GM06990 (cell line): ENCODE measurements at places on chromosomes 13 and 19.

DNA sequence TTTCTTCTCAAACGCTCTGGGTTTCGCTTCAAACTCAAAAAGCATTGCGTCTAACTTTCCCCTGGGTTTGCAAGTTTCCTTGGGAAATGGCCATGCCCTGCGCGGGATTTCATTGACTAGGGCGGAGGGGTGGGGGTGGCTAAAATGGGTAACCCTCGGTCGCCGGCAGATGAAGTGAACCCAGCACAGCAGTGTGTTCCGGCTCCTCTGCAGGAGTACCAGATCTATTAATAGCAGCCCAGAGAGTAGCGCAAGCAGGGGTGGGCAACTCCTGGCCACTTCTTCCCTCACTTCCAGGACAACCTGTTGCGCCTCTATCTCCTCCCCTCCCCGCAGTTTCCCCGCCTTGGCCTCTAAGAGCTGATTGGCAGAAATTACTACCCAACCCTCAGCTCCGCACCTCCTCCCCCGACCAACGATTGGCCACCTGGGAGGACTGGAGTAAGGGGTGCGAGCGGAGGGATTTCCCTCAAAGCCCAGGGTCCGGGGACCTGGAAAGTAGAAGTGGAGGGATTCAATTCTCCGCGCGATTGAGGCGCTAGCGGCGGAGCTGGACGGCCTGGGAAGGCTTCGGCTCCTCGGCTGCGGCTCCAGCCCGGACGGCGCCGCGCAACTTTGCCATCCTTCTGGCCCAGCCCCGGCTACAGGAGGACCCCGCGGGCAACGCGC, at the start of gene FREM2:
FREM2 (plus strand) TSS at position 501 of the 669 bp plus-strand sequence. CDS start 268 bp downstream, outside the sequence.
- peak; percentile 4 for DNase-seq

DNA sequence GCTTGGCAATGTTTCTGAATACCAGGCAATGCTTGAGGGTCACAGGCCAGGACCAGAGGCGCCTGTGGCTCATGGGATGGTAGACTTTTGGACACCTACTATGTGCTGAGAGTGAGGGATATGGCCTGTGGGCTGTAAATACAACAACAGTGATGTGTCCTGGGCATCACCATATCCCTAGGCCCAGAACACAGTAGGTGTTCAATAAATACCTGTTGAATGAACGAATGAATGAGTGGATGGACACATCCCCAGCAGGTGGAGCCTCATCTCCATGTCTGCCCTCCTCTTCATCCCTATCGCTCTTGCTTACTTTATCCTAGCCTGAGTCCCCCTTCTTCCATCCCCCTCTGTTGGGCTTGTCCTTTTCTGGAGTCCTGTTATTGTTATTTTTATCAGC, 16.5 kb upstream of the NANOS2 start:
- no peak for DNase-seq

- no peak for DNase-seq
Measured at GRCh38 chr13:111314852-111315251, 5.6 kb upstream of the TEX29 start.

GRCh38 chr13:75495938-75496337, 14.0 kb upstream of the TBC1D4 start:
- no peak for DNase-seq

- DNase-seq, result no peak
Measured at GRCh38 chr13:33676045-33676989, 141.6 kb upstream of the RFC3 start.

GRCh38 chr13:50012396-50013169, 2.7 kb upstream of the KCNRG start:
- no peak for DNase-seq

- DNase-seq, result no peak
Measured at GRCh38 chr13:30745906-30746686, 10.8 kb downstream of the ALOX5AP start.

GRCh38 chr19:6423499-6424194, 964 bp downstream of the KHSRP start:
- no peak for DNase-seq

- DNase-seq, result no peak
Measured at GRCh38 chr19:709965-710571, 1.3 kb downstream of the PALM start.

- no peak for DNase-seq
Measured at GRCh38 chr19:3979674-3980352, 5.5 kb downstream of the EEF2 start.

DNA sequence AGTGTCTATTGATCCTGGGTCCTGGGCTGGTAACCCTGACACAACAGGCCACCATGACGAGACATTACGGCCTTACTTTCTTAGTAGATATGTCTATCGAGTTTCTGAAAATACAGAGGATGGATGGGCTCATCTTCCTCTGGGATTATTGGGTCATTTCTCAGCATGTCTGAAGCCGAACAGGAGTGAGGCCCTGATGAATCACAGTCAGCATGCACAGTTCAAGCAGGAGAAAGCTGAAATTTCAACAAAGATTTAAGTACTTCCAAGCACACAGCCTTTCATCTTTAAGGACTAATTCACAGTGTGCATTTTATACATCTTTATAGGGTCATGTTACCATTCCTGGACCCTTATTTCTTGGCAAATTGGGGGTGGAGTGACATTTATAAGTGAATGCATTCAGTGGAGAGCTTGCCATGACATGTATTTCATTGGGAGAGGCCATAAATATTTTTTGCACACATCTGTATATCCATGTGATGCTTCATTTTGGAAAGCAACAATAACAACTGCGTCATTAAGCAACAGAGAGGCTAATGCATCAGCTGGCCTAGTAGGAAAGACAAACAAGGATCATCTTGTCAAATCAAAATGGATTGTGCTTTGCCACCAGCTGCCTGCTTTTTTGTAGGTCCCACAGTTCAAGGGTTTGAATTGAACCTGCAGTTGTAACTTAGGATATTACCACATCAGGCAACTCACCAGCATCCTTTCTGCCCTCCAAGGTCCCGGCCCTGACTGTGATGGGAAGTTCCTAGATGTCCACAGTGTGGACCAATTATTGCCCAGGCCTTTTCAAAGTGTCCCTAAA, 143.5 kb downstream of the DNAJC15 start:
- no peak for DNase-seq

- peak; percentile 84 for DNase-seq
Measured at GRCh38 chr13:19601749-19602725, 31.4 kb upstream of the MPHOSPH8 start.

DNA sequence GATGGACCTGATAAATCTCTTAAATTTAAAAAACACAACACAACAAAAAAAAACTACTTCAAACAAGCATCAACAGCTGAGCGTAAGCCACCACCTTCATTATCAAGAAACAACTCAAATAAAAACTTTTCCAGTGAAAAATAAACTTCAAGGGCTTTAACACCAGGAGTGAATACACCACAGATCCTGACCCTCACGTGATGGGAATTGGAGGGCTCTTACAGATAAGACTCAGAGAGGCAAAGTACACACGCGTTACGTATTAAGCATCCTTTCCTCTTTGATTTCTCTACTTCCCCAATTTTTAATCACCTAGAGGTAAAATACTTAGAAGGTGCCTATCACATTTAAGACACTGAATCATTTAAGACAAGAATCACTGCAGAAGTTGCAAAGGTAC, 573 bp upstream of the STARD13 start:
- DNase-seq, result no peak
